ENCODE measurements at places on chromosomes 1 and 21.

DNA sequence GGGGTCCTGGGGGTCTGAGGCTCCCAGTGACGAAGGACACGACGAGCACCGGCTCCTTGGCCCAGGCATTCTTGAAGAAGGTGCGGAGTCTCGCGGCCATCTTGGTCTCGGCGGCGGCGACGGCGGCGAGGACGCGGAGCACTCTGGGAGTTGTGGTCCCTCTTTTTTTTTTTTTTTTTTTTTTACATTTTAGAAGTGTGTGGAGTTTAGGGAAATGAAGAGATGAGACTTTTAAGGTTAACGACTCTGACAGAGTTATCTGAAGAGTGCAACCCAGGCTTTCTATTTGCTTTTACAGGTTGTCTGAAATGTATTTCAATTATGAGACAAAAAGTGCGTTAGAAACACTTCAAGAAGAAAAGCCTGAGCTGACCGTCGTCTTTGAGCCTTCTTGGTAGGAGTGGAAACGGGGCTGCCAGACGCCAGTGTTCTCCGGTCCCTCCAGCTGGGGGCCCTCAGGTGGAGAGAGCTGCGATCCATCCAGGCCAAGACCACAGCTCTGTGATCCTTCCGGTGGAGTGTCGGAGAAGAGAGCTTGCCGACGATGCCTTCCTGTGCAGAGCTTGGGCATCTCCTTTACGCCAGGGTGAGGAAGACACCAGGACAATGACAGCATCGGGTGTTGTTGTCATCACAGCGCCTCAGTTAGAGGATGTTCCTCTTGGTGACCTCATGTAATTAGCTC, 9.7 kb downstream of the OR2B11 start:
- peak; percentile 57 for DNase-seq

GRCh38 chr1:58189453-58189852, 357.1 kb downstream of the OMA1 start:
- DNase-seq, result no peak

- DNase-seq, result no peak
Measured at GRCh38 chr1:35683012-35683411, 35.7 kb downstream of the C1orf216 start.

DNA sequence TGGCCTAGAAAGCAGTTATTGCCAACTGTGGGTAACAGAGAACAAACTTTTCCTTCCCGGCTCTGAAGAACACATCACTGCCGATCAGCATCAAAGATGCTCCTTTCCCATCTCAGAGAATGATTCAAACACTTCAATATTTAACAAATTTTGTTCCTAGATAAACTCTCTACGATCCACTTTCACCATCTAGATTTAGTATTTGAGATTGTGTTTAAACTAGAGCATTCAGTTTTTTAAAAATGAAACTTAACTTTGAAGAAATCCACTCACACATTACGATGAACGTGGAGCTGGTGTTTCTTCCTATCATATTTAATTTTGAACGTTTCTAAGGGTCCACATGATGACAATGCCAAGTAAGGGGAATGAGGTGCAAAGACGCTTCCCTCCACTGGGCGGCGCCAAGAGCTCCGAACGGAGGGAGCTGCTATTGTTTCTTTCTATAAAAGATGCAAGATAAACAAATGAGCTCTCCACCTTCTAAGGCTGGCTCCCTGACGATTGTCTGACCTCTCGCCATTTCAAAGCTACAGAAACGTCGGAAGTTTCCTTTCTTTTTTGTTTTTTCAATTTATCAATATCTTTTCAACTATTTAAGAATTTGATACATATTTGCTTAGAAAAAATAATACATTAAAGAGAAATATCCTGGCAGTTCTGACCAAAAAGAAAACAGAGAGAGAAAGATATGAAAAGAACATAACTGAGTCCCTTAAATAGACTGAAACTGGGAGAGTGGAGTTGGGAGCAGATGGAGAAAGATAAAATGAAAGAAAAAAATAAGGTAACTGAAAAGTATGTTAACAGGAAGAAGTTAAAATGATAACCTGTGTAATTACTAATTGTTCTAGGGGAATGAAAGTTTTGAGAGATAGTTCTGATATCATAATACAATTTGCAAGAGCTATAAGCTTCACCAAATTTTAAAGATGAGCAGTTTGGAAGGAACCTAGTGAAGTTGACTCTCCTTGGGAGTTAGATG, 4.4 kb upstream of the BARHL2 start:
- DNase-seq, result peak; percentile 91

DNA sequence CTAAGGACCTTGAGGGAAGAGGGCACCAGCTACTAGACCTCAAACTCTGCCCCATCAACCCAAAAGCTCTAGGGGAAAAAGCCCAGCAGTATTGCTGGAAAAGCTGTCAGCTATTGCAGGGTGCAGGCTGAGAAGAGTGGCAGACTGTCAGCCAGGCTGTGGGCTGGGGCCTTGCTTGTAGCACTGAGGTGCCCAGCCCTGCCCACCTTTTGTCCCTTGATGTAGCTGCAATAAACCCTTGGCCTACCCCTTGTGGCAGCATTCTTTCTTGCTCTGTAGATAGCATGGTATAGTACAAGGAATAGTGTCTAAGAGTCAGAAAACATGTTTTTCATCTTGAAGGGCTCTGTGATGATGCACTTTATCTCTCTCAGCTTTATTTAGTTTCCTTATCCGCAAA, 39.4 kb downstream of the CDC14A start:
- no peak for DNase-seq

DNA sequence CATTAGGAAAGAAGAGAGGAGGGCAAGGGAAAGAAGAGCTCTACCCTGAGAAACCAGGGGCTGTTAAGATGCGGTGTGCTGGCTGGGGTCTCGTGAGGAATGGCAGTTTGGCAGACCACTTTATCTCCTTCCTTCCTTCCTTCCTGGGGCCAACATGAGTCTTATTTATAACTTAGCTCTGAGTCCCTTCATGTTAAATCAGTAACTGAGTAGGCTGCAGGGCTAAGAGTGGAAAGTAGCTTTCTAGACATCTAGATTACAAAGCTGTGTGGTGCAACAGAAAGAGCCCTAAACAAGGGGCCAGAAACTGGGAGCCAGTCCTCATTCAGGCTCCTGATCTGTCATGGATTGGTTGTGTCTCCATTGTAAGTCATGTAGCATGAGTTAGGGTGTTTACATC, 135.4 kb upstream of the DUSP10 start:
- DNase-seq, result no peak

GRCh38 chr1:108120163-108120562, 80.0 kb downstream of the SLC25A24 start:
- no peak for DNase-seq

DNA sequence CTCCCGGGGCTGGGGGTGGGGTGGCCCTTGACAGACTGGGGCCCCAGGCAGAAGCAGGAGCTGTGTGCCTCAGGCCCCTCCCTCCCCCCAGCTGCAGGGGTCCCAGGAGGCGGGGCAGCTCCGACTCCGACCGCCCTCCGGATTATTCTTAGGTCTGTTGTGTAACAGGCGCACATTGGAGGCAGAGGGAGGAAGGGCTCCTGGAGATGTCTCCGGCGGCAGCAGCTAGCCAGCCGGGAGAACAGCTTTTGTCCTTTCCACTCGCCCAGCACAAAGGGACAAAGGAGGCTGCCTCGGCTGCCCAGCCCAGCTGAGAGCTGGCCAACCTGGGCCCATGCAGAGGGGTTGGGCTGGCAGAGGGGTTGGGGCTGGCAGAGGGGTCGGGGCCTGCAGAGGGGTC, 29.7 kb upstream of the PLCH2 start:
- DNase-seq, result no peak

GRCh38 chr1:70140343-70140742, 65.0 kb downstream of the LRRC40 start:
- peak; percentile 67 for DNase-seq

GRCh38 chr1:29186252-29186651, 4.6 kb upstream of the SRSF4 start:
- DNase-seq, result no peak

DNA sequence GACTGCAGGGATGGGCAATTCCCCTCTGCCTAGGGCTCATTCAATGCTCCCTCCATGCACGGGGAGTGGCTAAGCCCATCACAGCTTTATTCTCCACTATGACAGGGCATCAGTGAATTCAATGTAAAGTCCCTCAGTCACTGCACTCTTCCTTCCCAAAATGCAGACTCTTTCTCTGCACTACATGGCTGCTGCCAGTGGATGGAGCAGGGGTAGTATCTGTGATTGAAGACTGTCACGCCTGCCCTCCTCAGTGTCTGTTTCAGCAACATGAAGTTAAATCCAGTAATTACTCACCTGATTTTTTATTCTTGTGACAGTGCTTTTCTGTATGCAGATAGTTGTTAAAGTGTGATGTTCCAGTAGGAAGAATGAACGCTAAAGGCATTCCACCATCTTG, 1323.2 kb downstream of the AMY1C start:
- DNase-seq, result no peak

GRCh38 chr1:79262745-79263258, 256.3 kb upstream of the ADGRL4 start:
- no peak for DNase-seq

DNA sequence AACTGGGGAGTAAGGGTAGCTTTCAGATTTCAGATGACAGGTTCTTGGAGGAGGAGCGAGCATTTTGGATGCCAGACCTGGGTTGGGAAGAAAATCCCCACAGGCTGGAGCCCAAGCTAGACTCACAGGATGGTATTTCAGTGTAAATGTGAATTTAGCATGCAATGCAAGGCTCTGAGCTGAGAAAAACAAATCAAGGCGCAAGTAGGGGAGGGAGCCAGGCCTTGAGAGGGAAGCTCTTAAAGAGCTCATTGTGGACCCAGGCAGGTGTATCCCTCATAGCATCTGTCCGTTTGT, 386.1 kb downstream of the MATN1 start:
- DNase-seq, result no peak

- no peak for DNase-seq
Measured at GRCh38 chr1:33220676-33221384, 35.5 kb upstream of the ZNF362 start.

DNA sequence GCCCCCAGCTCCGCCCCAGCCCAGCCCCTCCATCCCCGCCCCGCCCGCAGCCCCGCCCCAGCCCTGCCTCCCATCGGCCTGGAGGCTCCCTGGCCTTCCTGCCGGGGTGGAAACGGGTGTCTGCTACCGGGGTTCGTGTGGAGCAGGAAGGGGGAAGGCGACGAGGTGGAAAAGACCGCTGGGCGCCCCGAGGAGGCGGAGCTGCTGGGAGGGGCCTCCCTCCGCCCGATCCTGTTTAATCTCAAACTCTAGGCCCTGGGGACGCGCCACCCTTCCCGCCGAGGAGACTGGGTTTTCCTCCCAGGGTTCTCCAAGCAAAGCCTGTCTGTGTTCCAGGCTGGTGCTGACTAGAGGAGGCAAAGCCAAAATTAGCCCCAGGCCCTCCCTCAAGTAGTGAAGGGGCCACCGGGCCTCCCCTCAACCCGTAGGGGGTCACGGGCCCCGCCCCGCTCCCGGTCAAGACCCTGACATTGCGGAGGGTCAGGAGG, 16.2 kb upstream of the TTLL10 start:
- no peak for DNase-seq

DNA sequence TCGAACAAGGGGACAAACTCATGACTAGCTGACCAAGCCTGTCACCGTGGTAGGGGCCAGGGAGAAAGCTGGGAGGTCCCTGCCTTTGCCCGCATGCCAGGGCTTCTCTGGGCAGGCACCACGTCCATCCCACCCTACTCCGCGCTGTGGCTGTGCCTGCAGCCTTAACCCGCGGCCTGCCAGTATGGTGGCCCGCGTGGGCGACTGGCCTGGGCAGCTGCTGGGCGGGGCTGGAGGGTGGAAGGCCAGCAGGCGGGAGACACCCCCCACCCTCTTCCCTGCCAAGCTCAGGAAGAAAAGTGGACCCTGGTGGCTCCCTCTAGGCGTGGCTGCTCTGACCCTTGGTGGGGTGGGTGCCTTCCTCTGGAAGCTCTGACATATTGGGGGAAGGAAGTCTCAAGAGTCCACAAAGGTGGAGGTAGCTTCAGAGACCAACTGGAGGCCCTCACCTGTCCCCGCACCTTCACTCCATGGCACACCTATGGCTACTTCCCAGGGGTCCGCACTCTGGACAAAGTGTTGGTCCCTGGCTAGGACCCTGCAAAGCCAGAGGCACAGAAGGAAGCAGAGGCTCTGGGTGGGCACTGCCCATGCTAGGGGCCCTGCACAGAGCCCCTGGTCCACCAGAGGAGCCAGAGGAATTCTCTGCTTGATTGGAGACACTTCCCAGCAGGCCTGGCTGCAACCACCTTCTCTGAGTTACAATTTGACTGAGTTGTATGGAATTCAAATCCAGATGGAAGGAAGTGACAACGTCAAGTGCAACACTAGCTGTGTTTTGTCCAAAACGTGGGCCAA, 3.3 kb upstream of the SKI start:
- DNase-seq, result no peak

DNA sequence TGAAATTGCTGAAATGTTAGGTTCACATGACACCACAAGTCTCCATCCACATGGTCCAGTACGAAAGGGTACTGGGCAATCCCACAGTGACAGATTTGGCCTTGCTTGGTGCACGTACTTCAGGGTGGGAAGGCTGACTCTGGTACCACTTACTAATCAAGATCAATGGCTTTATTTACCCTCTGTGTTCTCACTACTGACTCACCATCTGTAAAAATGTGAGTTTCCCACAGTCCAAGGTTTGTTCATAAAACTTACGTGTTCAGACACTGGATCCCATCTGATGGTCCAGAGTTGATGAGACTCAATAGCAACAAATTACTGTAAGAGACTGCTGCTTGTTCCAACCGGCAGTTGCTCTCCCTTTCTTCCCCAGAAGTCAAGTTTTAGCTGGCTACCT, 231.7 kb downstream of the LMX1A start:
- no peak for DNase-seq

DNA sequence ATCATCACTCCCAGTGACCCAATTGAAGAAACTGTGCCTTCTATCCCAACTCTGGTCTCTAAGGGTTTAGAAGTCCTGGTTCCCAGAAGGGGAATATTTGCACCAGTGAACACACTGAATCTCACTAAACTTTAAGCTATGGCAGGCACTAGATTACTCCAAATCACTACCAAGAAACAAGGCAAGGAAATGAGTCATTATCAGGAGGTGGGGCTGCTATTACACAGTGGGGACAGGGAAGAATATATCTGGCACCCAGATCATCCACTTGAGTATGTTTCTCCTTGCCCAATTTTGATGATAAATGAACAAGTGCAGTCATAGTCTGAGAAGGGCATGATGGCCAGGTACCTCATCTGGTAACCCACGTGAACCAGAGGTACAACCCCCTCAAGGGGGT, 7.0 kb downstream of the MRPL9 start:
- no peak for DNase-seq

GRCh38 chr1:61501971-61502916, 222.7 kb downstream of the TM2D1 start:
- no peak for DNase-seq

DNA sequence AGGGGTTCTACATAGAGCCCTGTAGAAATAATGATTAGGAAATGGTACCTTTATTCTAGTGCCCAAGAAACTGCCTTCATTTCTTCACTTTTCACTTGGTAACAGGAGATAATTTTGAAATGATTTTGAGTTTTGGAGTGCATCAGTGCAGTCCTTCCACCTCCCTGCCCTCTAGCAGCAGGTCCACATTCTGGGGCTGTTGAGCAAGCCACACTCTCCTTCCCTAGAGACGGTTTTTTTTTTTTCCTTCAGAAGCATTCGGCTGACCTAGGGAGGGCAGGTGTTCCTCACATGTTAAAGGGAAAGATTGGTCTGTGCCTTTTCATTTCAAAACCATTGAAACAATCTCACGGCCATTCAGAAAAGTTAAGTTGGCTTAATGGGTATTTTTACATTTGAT, 39.8 kb downstream of the SLC37A1 start:
- DNase-seq, result no peak
